Activated T-helper 9 cell treated with anti-CD3 and anti-CD28 coated beads, Interleukin-2, amount 50 U/mL, for 16 hours (primary cell): ENCODE measurements at places on chromosomes 7 and 10.

GRCh38 chr10:78762086-78762630 lies 306.6 kb upstream of the ZMIZ1 start:
- no peak for DNase-seq

- DNase-seq: no peak
Measured at GRCh38 chr10:129386415-129387257, 80.4 kb upstream of the MGMT start.

- DNase-seq: no peak
Measured at GRCh38 chr10:47223236-47223635, 76.8 kb upstream of the GDF10 start.

GRCh38 chr10:111108441-111108840 lies 31.6 kb downstream of the ADRA2A start:
- DNase-seq: no peak

DNA sequence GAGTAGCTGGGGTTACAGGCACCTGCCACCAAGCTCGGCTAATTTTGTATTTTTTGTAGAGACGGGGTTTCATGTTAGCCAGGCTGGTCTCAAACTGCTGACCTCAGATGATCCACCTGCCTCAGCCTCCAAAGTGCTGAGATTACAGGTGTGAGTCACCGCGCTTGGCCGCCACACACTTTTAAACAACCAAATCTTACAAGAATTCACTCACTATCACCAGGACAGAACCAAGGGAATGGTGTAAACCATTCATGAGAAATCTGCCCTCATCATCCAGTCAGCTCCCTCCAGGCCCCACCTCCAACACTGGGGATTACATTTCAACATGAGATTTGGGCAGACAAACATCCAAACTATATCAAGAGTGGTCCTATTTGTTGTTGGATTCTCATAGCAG lies 43.6 kb downstream of the MGAM start:
- no peak for DNase-seq

DNA sequence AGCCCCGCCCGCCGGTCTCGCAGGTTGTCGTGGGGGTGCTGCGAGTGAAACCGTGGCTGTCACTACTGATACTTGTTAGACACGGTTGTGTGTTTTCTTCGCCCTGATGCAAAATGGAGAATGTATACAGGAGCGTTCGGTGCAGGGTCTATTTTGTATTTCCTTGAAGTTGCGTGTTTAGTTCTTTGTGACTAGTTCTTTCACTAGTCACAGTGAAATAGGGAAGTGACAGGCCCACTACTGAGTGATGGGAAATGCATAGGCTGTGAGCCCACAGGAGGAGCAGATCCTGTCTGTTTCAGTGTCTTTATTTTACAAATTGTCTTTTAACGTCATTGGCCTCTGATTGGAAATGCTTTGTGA lies 675 bp downstream of the ABRAXAS2 start:
- DNase-seq: no peak

DNA sequence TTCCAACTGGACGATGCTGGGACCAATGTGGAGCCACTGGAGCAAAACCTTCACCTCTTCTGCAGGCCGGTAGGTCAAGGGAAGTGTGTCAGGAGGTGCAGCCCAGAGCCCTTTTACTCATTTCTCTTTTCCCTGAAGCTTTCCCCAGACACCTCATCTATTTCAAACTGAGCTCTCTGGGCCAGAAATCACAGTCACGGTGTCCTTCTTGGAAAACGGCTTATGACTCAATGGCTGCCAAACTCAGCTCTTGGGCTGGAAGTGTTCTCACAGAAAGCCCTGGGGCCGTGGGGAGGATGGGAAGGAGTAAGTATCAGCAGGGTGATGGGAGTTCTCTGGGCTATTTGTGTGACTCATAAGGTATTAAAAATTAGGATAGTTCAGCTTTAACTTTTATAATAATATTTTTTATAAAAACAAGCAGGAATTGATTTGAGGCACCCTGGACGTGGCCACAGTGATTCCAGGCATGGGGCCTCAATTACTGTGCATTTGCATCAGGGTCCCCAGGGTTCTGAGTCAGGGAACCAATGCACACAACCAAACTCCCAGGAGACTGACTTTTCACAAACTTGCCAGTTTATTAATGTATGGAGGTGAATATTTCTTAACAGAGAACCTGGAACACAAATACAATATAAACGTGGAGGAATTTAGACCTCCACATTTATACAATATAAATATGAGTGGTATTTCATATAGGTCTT lies 187.4 kb upstream of the TMEM72 start:
- no peak for DNase-seq

DNA sequence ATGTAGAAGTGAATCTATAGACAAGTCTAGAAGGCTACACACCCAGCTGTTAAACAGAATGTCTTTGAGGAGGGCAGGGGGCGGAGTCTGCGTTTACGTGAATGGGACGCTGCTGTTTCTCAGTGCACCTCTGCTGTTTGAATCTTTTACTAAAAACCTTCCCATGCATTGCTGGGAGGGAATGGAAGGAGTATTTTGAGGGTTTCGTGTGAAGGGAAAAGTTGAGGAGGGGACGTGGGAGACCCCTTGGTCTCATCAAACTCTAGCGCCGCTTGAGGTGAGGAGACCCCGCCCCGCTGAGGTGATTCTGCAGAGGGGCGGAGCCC lies 492 bp upstream of the VCL start:
- DNase-seq: peak; percentile 48
